ENCODE measurements at places on chromosomes 4 and X.

GRCh38 chrX:16903274-16904022, 33.3 kb upstream of the RBBP7 start:
- DNase-seq = no peak

- no peak for DNase-seq
These were observed 34.4 kb downstream of the NEXMIF start for GRCh38 chrX:74890676-74891430.

DNA sequence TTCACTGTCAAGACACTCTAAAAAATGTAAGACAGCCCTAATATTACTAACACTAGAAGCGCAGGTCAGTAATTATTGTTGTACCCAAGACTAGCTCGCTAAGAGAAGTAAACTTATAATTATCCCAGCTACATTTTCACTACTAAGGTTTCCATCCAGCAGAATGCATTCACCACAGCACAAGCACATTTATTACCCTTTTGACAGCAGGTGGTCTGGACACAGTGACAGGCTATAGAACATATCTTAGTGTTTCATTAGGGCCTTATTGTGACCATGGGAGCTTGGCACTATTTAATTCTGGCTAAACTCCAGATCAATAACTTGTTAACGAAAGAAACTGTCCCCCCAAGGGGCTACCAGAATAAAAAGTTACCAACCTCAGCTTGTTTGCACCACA, 237.7 kb downstream of the ENOX2 start:
- DNase-seq = no peak

GRCh38 chr4:181418496-181418895, 824.7 kb upstream of the TENM3 start:
- no peak for DNase-seq

- peak; percentile 21 for DNase-seq
These were observed 78.6 kb upstream of the FAM9A start for GRCh38 chrX:8879750-8880149.

DNA sequence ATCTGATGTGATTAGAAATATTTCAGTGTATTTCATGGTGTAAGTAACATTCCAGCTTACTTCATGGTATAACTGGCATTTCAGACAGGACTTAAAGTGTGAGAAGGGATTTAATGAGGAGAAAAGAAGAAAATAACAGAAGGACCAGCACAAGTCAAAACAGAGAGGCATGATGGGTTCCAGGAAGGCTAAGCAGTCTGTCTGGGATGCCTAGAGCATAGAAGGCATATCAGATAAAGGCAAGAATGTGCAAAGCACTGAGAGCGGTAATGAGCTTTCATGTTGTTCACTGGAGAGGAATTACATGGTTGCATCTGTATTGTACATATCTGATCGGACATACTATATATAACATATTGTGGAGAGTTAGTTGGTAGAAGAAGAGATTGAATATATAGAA, 54.2 kb downstream of the GRID2 start:
- DNase-seq = no peak

GRCh38 chrX:140346729-140347128, 158.1 kb downstream of the SOX3 start:
- DNase-seq = no peak

GRCh38 chrX:125398959-125399440, 79.3 kb downstream of the TEX13C start:
- no peak for DNase-seq

DNA sequence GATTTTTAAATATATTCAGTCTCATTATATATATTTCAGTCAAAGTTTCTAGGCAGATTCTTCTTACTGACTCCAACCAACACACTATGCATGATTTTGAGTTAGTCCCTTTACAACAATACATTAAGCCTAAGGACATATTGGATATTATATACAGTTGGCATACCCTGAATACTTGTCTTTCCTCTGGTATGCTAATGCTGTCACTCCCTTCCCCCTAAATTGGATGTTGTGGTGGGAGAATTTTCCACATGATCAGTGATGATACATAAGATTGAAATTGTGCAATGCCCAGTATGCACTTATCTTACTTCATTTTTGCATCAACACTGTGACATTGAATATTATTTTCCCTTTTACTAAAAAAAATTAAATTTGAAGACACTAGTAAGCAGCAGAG, 935.2 kb downstream of the PCDH7 start:
- no peak for DNase-seq

- DNase-seq = no peak
These were observed 29.3 kb upstream of the UGT2B7 start for GRCh38 chr4:69066945-69067344.

DNA sequence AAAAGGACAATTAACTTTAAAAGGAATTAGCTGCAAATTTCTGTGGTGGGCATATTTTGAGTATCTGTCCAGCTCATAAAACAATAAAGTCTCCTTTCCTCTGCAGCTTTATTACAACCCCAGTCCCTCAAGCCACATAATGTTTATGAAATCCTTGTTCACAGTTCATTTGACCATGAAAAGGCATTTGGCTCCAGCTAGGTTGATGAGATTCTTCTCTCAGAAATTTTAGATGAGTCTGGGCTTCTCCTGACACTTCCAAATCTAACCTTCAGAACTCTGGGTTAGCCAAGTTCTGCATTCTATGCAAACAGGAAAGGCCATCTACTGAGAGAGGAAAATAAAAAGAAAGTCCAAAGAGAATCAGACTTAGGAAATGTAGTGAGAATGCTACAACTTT, 156.8 kb downstream of the GRXCR1 start:
- DNase-seq = no peak

DNA sequence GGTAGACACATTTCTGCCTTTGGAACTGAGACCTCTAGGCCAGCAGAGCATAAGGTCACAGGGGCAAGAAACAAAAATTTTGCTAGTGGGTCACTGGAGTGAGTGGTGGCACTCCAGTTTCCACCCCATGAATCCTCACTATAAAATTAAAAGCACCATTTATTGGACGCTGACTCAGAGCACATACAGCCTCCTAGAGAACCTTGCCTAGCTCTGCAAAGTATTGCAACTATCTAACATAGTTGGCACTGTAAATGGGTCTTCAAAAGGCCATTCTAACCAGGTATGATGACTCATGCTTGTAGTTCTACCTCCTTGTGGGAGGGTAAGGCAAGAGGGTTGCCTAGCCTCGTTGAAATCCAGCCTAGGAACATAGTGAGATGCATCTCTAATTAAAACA, 25.1 kb downstream of the RRAGB start:
- DNase-seq = no peak

- DNase-seq = no peak
These were observed 32.5 kb upstream of the AP1AR start for GRCh38 chr4:112199041-112199440.

DNA sequence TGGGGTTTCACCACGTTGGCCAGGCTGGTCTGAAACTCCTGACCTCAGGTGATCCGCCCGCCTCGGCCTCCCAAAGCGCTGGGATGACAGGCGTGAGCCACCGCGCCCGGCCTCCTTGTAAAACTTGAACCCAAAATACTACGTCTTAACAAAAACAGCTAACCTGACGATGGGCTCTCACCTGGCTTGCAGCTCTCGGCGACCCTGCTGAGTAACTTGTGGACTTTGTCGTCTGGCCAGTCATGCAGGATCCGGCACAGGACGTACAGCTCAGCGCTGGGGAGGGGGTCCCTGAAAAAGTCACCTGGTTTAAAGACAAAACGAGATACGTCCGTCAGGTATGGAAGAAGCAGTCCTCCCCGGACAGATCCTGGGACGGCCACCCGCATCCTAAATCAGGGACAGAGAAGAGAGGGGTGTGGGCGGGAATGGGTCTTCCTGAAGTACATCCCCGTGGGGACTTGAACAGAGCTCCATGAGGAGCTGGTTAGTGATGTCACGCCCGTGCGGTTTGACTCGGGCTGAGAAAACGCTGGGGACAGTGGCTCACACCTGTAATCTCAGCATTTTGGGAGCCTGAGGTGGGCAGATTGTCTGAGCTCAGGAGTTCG, 20.7 kb upstream of the SLC25A6 start:
- DNase-seq = no peak

GRCh38 chr4:25915353-25915705, 1.3 kb downstream of the SMIM20 start:
- no peak for DNase-seq

DNA sequence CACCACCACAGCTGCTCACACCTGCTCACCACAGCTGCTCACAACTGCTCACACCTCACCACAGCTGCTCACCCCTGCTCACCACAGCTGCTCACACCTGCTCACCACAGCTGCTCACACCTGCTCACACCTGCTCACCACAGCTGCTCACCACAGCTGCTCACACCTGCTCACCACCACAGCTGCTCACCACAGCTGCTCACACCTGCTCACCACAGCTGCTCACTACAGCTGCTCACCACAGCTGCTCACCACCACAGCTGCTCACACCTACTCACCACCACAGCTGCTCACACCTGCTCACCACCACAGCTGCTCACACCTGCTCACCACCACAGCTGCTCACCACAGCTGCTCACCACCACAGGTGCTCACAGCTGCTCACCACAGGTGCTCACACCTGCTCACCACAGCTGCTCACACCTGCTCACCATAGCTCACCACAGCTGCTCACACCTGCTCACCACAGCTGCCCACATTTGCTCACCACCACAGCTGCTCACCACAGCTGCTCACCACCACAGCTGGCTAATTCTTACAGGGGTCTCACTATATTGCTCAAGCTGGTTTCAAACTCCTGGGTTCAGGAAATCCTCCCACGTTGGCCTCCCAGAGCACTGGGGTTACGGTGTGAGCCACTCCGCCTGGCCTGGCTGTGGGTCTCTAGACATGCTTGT, 30.4 kb upstream of the CPLX1 start:
- peak; percentile 15 for DNase-seq

GRCh38 chrX:115689931-115690330, 129.0 kb downstream of the PLS3 start:
- DNase-seq = no peak

DNA sequence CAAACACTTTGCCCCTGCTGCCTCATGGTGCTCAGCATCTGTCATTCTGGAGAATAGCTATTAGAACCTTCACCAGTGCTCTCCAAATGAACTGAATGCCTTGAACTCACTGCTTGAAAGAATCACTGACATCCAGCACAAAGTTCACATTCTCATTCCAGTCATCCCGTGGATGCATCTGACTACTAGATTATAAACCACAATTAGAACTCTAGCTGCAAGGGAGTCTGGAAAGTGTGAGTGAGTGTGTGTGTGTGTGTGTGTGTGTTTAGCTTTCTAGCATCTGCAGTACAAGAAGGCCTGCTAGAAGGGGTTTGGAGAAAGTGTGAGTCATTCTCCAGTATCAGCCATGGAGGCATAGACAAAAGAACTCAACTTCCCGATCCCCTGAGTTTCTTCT, 71.3 kb upstream of the DYNLT3 start:
- DNase-seq = no peak

GRCh38 chr4:3317656-3318211, 24.9 kb downstream of the RGS12 start:
- no peak for DNase-seq

DNA sequence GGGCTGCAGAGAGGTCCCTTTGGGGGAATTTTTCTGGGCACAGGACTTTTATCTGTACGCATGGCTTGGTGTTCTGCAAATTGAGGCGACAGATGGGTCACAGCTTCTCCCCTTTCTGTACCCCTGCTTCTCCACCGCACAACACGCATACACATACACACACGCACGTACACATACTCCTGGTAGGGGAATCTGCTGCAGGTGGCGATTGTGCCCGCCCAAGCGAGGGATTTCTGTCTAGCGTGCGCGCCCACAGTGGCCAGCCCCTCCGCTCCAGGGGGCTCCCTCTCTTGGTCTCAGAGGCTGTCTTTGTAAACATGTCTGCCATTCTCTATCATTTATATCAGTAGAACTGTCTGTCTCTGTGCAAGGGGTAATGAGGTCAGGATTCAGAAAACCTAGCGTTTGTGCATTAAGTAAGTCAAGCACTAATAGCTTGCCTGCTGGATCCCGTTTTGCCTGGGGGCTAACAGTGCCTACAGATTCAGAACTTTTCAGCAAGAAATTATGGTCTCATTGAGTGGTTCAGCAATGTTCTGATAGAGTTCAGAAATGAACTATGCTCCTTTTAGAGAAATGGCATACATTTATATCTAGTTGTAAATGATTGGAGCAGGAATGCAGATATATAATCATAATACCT, 2.2 kb downstream of the GRID2 start:
- DNase-seq = no peak

DNA sequence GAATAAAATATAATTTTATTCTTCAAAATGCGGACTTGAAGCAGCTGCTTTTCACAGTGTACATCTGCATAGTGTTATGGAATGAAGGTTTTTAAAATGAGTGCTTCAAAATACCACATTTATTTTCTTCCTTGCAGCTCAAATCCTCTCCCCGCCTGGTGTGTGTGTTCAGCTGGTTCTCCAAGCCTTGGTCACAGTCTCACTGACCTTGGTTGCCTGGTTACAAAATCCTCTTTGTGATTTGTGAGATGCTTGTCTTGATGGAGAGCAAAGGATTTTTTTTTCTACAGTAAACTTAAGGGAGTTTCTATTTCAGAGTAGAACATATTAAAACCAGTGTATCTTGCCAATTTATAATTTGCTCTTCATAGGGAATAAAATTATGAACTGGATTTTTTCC, 139.2 kb downstream of the PCDH18 start:
- DNase-seq = no peak

DNA sequence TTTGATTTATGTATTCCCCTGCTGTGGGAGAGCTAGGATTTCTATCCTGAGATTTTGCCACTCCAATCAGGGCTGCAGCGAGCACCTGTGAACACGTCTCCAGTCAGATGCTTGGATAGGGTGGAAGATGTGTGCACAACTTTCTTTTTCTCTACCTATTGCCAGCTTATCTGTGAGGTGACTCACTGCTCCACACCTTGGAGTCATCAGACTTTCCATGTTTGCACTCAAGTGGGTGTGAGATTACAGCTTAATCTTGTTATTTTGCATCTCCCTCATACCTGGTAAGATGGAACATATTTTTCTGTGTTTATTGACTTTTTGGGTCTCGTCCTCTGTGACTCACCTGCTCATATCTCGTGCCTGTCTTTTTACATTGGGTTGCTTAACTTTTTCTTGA, 32.2 kb downstream of the PSAPL1 start:
- no peak for DNase-seq

DNA sequence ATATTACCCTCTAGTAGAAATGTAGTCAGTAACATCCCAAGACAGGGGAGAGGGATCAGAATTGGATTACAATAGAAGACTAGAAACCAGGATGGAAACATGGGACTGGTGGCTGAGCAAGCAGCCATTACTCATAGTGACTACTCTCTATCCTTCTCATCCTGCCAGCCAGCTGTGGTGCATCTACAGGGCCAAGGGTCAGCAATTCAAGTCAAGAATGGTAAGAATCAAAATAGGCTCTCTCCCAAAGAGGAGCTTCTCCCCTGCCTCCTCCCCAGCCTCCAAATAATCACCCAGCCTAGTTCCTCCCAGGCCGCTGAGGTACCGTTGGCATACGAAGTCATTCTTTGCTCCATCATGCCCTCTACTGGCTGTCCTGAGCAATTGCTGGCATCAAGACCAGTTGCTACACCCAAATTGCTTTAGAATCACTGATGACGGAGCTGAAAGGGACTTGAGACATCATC, 19.4 kb downstream of the AWAT2 start:
- DNase-seq = peak; percentile 56

GRCh38 chrX:68827848-68828624, 785 bp upstream of the EFNB1 start:
- peak; percentile 79 for DNase-seq

GRCh38 chr4:153904011-153904410, 115.1 kb upstream of the SFRP2 start:
- DNase-seq = no peak

Data from CD4-positive, alpha-beta T cell treated with Interferon alpha-2 for 1 hour (primary cell).